ENCODE measurements at places on chromosomes 2 and 18.

- no peak for DNase-seq
Observed at GRCh38 chr2:213150315-213151097, 906 bp downstream of the IKZF2 start.

- no peak for DNase-seq
Observed at GRCh38 chr18:23921716-23922285, 92.8 kb upstream of the TTC39C start.

- no peak for DNase-seq
Observed at GRCh38 chr18:45596036-45596435, 19.2 kb upstream of the SLC14A2 start.

GRCh38 chr2:105749583-105750400 lies 5.1 kb downstream of the NCK2 start:
- no peak for DNase-seq

GRCh38 chr18:35088921-35089320 lies 47.7 kb downstream of the MAPRE2 start:
- DNase-seq: no peak

GRCh38 chr2:86290596-86291327 lies 46.7 kb downstream of the REEP1 start:
- DNase-seq: no peak

GRCh38 chr2:169862816-169863215 lies 35.6 kb downstream of the UBR3 start:
- DNase-seq: no peak

DNA sequence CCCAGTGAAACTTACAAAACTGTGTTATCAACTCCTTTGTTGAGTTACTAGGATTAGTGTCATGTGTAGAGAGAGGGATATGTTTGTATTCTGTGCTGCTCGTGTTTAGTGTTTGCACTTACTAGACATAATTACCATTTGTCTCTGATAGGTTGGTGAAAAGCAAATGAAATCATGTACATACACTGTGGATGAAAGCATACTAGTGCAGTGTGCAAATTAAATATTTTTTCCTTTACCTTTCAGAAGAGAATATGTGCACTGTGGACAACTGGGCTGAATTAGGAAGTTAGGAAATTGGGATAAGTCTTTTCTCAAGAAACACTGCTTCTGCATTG lies 1.2 kb downstream of the KIAA1328 start:
- DNase-seq: peak; percentile 53

DNA sequence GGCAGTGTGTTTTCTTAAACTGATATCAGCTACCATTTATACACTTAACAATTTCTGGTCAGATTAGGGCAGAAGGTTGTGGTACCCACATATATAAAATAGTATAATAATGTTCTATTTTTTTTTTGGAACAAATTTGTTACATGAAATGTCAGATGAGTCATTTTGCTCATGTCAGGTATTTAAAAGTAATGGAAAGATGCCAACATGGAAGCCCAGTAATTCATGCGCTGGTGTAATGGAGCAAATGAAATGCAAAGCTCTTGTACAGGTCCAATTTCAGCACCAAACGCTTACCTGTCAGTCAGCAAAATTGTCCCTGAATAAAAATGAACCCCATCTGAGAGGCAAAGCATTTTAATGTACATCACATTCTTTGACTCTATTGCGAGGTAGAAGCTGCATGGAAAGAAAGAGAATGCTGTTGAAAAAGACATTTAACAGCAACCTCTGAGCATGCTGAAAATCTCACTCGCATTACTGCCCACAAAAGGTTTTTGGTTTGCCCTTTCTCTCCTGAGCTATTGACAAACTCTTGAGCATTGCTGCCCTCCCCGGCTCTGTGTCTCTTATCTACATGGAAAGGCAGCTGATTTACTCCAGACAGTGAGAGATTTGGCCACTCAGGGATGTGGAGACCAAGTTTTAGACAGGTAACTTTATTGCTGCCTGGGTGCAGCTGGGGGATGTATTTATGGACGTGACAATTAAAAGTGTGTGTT lies 217.5 kb downstream of the CAMKMT start:
- DNase-seq: peak; percentile 31

DNA sequence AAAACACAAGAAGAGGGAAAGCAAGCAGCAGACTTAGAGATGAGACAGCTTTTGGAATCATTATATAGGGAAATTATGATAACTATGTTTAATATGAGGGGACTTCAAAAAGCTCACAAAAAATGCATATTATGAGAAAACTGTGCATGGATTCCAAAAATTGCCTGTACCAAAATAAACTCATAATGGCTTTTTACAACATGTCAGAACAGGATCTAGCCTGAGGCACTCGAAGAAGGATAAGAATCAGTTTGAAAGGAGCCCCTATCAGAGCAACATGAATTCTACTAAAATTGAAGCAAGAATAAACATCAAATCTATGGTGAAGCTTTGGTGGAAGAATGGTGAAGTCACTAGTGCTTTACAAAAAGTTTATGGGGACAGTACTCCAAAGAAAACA lies 187.4 kb downstream of the RDH14 start:
- no peak for DNase-seq

GRCh38 chr2:101395545-101396315 lies 8.4 kb upstream of the CREG2 start:
- DNase-seq: no peak

DNA sequence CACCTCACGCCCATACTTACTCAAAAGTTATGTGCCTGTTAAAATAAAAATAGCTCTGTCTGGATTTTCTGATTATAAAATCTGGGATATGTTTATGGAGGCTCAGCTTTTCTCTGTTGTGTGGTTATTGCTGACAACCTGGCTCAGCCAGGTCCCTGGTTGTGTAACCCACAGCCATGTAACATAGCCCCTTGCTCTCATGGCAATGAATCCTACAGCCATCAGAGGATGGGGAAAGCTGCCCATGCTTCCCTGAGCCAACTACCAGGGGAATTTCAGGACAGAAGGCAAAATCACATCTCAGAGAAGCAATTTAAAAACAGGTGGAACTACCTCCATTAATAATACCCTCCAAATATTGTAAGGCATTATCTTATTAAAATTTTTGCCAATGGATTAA lies 29.7 kb downstream of the ST8SIA5 start:
- DNase-seq: no peak

DNA sequence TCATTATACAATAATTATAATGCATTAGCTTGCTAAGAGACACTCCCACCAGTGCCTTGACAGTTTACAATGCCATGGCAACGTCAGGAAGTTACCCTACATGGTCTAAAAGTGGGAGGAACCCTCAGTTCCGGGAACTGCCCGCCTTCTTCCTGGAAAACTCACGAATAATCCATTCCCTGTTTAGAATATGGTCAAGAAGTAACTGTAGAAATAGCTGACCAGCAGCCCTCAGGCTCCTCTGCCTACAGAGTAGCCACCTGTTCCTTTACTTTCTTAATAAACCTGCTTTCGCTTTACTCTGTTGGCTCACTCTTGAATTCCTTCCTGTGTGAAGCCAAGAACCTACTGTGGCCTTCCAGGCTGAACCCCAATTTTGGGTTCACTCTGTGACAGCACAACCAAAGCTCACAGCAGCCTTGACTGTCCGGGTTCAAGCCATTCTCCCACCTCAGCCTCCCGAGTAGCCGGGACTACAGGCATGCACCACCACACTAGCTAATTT lies 20.0 kb upstream of the PTPN2 start:
- no peak for DNase-seq

- no peak for DNase-seq
Observed at GRCh38 chr18:57297306-57297705, 55.1 kb upstream of the ST8SIA3 start.

DNA sequence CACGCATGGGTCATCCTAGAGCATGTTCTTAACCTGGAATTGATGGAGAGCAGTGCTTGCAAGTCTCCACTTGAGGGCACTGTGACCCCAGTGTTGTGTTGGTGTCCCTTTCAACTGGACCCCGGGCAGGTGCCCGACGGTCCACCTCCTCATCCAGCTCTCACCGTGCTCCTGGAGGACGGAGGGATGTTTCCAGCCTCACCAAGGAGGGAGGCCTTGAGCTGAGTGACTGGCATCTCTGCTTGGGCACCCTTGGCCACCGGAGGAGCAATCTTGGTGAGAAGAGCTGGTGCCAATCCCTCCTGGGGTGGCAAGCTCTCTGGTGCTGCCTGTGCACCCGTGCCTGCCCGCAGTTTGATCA lies 45.4 kb upstream of the ASB18 start:
- DNase-seq: peak; percentile 5

DNA sequence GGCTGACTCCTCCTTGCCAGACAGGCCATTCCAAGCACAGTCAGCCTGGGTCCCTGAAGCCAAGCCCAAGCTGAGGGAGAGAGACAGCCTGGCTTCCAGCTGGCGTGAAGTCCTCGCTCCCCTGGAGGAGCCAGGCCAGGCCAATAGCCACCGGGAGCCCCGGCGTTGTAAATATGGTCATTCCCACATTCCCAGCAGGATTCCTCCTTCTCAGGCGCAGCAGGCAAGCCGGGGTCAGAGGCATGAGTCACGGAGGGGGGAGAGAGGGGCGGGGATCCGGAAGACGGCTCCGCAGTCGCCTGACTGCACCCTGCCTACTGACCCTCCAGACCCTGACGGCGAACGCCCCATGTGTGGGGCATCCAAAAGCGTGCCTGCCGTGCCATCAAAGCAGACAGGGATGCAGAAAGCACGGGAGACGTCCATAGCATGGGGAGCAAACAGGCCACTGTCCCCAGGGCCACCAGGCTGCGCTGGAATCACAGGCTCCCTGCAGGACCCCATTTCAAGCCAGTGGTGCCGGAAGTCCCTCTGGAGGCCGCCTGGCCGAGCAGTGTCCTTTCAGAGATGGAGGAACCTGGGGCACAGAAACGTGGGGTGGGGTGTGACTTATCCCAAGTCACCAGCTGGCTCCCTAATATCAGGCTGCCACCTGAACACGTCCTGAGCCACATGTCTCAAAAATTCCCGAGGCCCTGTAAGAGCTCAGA lies 48.2 kb downstream of the TWIST2 start:
- DNase-seq: peak; percentile 27

DNA sequence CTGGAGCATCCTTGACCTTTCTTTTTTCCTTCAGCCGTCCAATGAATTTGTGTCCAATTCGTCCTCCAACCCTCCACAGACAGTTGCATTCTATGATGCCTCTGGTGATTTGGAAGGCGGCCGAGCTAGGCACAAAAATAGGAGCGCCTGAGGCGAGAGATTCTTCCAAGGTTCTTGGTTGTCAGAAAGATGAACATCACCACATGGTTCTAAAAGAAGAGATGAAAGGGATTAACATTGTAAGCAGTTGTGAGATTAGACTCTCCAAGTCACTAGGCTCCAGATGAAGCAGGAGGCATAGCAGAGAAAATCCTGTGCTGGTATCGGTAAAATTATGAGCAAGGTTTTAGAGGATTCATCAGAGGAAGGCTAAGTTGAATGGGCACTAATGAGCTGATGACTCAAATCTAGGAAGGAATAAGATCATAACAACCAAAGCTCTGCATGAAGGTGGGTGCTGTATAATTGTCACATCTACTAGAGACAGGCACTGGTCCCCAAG lies 75.4 kb upstream of the MAP4K3 start:
- no peak for DNase-seq

DNA sequence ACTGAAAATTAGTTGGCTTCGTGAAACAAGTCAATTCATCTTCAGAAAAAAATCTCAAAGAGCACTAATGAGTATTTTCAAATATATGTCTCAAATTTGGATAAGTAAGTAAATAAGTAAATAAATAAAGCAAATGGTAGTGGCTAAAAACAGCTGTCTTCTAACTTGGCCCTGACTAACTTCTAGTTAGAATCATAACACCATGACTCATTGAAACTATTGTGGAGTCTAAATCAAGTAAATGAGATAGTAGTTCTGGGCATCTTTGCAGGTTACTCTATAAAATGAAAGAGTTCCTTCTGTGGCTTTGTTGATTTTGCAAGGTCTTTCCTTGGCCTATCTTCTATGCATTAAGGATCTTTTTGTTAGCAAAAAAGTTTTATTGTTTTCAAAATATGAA lies 110.7 kb downstream of the SLC8A1 start:
- DNase-seq: no peak

- peak; percentile 27 for DNase-seq
Observed at GRCh38 chr2:220847589-220847988, 724.5 kb downstream of the EPHA4 start.

- no peak for DNase-seq
Observed at GRCh38 chr2:147460155-147460554, 384.7 kb upstream of the ACVR2A start.

DNA sequence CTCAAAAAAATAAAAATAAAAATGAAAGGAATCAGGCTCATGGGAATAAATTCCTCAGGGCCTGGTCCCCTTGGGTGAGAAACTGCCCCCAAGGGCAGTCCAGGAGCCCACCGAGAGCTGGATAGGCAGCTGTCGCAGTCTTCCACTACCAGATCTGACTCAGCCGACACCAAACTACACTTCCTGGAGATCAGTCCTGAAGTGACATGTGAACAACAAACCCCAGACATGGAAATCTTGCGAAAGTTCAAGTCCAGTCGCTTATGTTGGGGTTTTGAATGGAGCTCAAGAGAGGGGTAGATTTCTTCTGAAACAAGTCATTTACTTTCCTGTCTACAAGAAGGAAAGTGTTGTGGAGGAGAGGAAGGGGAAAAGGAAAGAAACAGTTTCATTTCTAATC lies 12.9 kb downstream of the ADCY3 start:
- no peak for DNase-seq

- no peak for DNase-seq
Observed at GRCh38 chr2:224734949-224735348, 18.8 kb upstream of the CCDC195 start.

DNA sequence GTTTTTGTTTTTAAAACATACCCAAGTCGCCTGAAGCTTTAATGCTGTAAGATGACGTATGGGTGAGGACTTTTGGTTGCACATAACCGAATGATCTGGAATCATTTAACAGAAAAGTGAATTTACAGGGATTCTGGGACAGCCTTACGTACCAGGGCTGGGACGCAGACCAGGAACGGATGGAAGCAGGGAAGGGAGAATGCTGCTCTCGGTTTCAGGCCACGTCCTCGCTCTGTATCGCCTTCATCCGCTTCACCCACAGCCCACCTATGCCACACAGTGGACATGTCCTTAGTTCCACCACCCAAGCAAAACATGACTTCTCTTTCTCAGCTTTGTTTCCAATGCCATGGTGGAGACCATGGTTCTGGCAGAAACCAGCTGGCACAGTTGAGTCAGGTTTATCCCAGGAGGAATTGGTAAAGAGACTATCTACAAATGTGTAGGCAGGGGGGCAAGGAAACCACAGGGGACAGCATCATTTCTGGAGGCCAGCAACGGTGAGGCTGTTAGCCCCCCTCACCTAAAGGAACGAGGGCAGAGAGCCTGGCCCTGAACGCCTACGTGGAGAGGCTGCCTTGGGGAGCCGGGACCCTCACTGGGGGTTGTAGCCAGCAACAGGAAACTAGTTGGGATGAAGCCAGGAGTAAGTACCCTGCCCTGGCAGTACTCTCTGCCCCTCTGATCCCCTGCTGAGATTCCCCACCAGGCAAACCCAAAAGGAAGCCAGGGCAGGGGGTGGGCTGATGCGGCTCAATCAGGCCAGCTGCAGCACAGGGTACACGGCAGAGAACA lies 132.5 kb downstream of the NDUFA10 start:
- no peak for DNase-seq

DNA sequence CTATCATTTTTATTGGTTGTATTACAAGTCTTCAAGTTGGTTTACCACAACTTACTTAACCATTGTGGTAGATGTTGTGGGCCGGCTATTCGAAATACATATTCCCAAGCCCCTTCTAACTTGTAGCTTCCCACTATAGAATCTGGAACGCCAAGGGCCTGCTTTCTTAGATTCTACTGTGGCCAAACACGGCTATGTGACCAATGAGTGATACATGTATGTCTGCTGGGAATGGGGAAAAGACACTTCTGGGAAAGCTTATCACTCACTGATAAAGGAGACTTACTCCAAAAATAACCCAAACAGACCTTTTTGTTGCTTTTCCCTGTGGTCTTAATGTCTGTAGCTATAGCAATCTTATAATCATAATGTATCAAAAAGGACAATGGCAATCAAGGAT lies 24.5 kb downstream of the STRN start:
- DNase-seq: no peak

GRCh38 chr18:26487437-26487836 lies 60.9 kb downstream of the KCTD1 start:
- no peak for DNase-seq
